ENCODE measurements at places on chromosomes 6 and 20. TPM values are rescaled to one million over a fixed set of nuclear protein-coding genes. Genes with fewer than 3 reads are reported as not detected.

The AKAP7 gene
- 6.5 TPM for total RNA-seq

The GABRR1 gene
- not detected for total RNA-seq

The RCAN2 gene
- total RNA-seq, result not detected

The DPPA5 gene
- total RNA-seq, result not detected

The FOXA2 gene
- total RNA-seq, result not detected

The SYCP2L gene
- total RNA-seq, result not detected

The PCED1A gene
- total RNA-seq, result 34.3 TPM

GRCh38 chr6:49528571-49528970 is 21.9 kb upstream of the C6orf141 start:
- DNase-seq, result no peak

GRCh38 chr6:42354702-42355101 is 97.0 kb downstream of the TRERF1 start:
- DNase-seq, result no peak

DNA sequence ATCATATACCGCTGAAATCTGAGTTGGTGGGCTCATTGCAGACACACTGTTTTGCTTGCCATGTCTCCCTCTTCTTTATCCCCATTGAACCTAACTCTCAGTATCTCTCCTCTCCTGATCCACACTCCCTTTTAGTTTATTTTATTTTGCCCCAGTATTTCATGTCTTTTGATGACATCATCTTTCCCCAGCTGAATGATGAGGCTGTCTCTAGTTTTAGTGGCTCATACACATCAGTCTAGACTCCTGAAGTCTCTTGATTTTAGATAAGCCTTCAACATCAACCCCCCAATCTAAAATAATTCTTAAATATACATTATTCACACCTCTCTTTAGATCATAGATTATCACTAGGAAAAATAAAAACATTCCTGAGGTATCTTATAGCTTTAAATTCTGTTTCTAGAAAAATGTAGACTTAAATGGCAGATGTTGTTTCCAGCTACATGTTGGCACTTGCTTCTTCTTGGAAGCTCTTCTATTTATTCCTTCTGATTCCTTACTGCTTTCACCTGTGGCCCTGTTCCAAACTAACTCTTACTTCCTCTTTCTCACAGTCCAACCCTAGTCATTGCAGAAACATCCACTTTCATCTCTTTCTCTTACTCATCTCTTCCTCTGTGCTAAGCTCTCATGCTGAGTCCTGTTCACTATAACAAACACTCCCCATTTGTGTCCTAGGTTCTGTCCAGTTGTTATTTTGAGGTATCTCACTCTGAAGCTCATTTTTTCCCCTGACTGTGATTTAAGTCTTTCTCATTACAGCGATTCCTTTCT is 191.9 kb upstream of the SLC35B3 start:
- DNase-seq, result no peak

GRCh38 chr6:55255113-55255512 is 72.2 kb upstream of the GFRAL start:
- no peak for DNase-seq

- DNase-seq, result no peak
Measured at GRCh38 chr20:62114894-62115293, 7.4 kb upstream of the LSM14B start.

DNA sequence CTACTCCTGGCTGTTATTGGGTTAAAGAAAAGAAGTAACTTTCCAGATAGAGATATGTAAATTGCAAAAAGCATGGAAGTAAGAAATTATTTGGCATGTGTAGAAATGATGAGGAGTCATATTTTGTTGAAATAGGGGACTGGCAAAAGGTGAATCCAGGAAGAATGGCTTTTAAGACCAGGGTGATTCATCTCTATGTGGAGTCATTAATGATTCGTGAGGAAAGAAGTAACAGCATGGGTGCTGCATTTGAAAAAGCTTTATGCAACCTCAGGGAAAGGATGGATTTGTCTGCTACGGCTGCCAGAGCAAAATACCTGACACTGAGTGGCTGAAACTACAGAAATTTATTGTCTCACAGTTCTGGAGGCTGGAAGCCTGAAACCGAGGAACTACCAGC is 14.8 kb upstream of the SYNE1 start:
- DNase-seq, result no peak

DNA sequence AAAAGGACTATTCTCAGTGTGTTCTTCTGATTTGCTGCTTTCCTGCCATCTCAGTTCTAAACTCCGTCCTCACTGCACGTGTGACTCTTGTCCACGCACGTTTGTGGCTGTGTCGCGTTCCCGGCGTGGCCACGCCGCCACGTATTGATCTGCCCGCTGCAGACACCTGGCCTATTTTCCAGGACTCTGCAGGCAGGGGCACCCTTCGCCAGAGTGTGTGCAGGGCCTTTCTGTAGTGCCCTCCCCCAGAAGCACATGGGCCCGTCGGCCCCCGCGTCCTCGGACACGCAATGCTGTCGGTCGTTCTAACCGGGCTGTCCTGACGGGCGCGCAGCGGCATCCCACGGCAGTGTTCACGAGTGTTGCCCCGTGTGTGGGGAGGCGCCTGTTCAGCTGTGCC is 87.6 kb downstream of the YTHDF1 start:
- DNase-seq, result no peak

- no peak for DNase-seq
Measured at GRCh38 chr6:52499026-52499425, 77.8 kb downstream of the TRAM2 start.

- no peak for DNase-seq
Measured at GRCh38 chr20:9940329-9940728, 94.5 kb upstream of the ANKEF1 start.

DNA sequence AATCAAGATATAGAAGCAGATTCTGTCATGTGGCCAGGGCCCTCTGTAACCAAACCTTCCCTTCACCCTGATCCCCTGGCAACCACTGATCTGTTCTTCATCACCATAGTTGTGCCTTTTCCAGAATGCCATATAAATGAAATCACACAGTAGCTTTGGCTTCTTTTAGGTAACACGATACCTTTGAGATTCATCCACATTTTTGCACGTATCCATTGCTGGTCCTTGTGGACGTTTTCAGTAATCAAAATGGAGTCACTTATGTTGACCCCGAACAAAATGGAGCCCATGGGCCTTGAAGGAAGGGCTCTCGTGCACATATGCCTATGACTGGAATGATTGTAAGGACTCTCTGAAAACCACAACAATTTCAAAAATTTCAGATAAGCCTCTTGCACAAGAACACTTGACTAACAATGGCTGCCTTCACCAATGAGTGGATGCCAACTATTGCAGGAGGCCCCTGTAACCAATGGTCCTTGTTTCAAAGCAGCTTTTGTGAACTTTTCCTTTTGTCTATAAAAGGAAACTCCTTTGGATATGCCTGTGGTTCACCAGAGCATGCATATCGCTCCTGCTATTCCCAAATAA is 84.3 kb upstream of the RALY start:
- no peak for DNase-seq

DNA sequence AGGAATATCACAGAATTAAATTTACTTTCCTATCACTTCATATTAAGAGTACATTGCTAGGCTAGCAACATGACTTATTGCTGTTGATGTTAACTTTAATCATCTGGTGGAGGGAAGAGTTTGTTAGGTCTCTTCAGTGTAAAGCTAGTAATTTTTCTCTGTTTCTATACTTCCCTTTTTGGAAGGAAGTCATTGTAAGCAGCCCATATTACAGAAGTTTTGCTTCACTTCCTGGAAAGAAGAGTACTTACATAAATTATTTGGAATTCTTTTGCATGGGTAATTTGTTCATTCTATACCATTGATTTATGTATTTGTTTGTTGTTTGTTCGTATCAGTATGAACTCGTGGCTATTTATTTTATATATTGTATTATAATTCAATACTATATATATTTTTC is 405.2 kb downstream of the RFPL4B start:
- DNase-seq, result no peak

DNA sequence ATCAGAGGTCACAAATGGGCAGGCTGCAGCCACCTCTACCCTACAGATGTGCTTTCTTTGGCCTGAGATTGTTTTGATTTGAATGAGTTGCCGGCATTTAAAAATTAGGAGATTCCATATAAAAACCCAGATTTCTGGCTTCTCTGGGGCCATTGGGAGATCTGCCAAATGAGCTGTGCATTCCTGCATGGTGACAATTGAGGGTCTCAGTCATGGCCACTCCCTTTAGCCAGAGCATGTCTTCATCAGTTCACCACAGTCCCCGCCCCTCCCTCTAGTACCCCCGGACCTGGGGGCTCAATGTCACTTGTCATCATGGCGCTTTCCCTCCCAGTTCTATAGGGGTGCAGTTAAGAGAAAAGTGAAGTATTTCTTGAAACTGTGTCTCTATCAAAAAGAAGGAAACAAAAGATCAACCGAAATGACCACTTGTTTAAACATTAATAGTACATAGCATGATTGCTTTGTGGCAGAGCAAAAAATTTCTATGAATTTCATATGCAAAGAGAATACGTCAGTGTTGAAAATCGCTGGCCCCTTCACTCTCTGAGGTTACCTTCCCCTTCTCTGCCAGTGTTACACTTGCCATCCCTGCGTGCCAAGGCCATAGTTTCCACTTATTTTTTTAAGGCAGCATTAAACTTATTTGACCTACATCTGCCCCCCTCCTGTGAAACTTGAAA is 21.1 kb downstream of the EYA2 start:
- DNase-seq, result no peak

DNA sequence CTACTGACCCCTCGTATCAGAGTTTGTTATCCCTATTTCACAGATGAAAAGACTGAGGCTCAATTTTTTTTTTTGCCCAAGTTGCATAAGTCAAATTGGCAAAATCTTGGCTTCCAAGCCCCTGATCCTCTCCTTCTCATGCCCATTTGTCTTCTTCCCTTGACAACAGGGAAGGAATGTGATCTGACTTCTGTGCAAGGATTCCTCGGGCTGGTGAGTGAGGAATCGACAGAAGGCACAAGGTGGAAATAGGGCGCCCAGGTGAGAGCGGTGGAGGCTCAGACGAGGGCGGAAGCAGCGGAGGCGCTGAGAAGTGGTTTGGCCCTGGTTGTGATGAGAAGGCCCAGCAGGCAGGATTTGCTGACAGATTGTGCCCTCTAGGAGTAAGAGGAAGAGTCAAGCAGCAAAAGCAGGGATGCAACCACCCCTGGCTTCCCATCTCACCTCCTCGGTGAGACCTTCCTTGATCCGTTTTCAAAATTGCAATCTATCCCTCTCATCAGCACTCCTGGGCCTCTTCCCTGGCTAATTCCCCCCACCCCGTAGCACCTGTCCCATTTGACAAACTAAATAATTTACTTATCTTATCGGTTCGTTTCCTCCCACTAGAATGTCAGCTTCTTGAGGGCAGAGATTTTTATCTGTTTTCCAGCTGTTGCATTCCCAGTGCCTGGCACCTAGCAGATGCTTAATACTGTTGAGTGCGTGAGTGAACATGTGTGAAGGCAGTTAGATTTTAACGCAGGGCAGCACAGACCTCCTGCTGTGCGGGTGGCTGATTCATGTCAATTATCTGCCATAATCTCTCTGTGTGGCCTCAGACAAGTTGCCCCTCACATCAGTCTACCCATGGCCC is 3.7 kb upstream of the SIRPA start:
- DNase-seq, result no peak

DNA sequence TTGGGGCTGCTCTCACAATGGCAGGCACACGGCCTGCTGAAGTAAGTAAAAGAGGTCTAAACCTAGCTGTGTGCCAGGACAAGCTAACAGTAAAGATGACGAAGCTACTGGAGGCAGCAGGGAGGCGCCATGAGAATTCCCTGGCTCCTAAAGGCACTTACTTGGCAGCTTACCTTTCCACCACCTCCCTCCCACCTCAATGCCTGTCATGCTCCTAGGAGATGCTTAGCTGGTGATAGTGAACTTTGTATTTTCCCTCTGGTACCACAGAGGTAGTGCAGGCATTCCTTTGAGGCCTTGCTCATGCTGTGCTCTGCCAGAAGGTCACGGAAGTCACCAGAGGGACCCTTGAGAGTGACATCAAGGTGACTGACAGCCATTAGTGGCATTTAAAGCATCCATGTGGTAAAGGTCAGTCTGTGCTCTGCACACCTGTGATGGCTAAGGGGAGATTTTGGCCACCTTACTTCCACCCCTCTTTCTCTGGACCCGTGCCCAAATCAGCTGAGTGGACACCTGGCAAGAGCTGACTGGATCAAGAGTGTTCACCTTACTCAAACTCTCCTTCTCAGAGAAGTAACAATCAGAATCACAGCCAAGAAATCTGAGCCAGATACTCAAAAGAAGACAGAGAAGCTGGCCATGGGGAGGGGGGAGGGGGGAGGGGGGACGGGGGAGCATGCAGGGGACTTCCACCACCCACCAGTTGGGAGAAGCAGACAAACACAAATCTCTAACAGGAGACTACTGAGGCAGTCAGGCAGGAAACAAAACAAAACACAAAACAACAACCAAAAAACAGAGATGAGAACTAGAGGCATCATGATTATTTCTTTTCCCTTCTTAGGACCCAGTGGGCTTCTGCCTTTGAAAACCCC is 2.9 kb downstream of the FKBP1A start:
- DNase-seq, result peak; percentile 33

DNA sequence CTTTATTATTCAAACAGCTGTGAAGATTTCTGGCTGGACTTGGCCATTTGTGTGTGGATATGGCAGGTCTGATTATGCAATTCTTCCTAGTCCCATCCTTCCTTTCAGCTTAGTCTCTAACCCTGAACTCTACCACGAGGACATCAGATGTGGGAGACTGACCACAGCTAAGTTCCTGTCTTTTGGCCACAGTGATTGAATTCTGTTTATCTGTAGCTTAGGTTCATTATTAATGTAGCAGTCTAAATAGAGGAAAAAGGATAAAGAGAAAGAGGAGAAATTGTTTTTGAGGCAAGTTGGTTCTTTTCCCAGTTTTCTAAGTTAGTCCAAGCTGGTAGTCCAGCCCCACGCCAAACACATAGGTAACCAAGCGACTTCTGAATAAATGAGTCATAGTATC is 598.9 kb downstream of the RFPL4B start:
- DNase-seq, result no peak

DNA sequence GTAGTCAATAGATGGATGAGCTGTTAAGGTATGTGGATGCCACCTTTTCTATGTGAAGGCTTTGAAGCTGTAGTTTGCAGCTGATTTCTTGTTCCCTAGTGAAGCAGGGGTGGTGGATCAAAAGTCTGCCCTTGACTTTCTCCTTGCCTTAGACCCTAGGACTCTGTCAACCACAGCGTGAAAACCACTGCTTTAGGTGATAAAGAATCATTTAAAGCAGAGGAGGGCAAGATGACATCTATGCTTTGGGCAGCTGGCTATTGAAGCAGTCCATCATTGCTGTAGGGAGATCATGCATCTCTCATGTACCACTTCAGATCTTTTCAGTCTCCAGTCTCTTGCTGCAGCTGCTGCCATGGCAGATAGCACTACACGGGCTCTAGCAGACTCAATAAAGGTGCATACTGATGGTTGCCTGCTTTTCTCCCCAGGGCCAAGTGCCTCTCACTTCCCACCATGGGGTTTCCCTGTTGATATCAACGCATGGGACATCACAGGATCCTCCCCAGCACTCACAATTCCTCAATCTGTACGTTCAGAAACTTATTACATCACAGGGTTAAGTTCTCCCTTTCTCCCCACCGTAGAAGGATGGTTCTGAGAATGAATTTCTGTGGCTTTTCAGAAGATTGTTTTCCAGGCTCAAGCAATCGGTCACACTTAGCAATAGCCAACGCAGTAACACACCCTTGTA is 122.0 kb upstream of the STMND1 start:
- no peak for DNase-seq

- peak; percentile 78 for DNase-seq
Measured at GRCh38 chr20:63495741-63496595, 2.9 kb downstream of the EEF1A2 start.

GRCh38 chr6:90536520-90536919 is 50.4 kb downstream of the MAP3K7 start:
- no peak for DNase-seq
